ENCODE measurements at places on chromosomes 1 and 21.

DNA sequence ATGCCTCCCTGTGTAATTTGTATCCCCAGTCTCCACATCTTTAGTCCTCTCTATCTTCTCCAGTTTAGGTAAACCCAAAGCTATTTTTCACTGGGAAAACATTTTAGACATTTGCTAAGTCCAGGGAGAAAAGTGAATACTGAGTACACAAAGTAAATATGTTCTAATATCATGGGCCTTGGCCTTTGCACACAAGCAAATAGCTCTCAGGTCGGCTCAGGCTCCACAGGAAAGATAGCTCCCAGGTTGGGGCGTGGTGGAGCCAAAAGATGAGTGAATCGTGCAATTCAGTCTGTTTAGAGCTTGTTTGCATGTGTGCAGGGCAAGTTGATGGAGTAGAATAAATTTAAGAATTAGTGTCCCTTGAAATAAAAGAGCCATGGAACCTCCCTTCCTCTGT, 7.9 kb downstream of the RGSL1 start:
- no peak for DNase-seq

GRCh38 chr21:35346697-35347096, 297.6 kb upstream of the RUNX1 start:
- no peak for DNase-seq

- DNase-seq: peak; percentile 73
These were observed 48.7 kb downstream of the TESK2 start for GRCh38 chr1:45442272-45442671.

DNA sequence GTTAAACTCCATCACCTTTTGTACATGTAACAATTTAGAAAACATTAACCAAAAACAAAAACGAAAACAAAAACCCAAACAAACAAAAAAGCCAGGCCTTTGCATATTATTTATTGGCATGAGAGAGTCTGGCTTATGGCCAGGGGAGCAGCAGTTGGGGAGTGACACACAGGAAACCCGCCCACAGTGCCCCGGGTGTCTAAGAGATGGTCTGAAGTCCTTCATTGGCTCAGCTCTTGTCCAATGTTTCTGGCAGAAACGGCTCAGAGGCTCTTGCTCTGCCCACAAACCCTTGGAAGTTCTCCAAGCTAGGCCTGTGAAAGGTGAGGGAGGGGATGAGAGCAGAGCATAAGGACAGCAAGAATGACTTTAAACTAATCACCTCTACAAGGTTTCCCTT, 131.5 kb downstream of the CNIH3 start:
- peak; percentile 40 for DNase-seq

DNA sequence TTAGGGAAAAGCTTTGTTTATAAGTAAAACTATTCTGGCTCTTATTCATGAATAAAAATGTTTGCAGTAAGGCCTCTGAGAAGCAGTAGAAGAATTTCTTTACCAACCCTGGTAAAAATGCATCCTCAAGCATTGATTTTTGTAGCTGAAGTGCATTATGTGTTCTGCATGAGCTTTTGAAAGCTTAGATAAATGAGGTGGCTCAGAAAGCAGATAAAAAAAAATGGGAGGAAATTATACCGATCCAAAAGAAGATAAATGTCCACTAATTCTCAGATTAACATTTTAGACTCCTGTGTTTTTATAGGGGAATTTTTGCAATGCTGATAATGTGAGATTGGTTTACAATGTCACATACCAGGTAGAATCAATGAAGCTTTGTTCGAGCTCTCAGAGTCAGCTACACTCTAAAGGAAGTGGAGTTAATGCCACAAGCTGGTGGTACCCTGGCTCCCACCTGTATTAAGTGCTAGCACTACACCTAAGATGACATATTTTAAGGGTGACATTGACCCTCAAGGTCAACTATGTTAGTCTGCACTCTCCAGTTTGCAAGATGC, 85.5 kb upstream of the SELENON start:
- DNase-seq: no peak

DNA sequence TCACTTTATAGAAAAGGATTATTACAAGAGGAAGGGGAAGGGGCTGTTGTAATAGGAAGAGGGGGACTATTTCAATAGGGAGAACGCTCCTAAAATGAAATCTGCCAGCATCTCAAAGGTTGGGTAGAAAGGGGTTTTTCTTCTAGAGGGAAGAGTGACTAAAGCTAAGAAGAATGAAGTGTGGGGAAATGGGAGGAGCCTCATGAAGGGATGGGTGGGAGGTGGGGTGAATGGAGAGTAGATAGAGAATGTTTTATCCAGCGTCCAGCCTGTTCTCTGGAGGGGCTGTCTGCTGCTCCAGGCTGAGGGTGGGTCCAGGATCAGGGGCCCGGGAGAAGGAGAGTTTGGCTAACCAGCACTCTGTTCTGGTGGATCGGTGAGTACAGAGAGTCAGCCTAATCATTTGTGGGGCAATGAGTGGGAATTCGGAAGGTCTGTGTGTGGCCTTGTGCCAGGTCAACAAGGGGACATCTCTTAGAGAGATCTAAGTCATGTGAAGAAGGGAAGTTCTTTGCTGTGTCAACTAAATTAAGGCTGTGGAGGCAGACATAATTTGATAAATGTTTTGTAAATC, 25.2 kb downstream of the VN1R5 start:
- no peak for DNase-seq

DNA sequence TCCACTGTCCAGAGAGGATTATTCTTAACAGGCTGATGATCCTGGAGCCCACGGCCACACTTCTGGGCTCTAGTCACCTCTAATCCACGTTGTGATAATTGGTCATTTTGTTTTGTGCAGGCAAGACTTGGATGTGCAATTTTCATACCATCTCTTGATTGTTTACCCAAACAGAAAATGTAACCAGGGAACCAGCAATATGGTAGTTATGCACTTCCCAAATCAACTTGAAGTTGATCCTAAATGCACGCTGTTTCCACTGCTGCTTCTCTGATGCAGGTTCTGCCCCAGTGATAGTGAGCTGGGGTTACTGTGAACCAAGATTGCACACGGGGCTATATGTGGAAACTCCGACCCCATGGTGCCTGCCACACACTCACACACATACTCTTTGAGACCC, 14.7 kb upstream of the KCNJ15 start:
- DNase-seq: peak; percentile 16

DNA sequence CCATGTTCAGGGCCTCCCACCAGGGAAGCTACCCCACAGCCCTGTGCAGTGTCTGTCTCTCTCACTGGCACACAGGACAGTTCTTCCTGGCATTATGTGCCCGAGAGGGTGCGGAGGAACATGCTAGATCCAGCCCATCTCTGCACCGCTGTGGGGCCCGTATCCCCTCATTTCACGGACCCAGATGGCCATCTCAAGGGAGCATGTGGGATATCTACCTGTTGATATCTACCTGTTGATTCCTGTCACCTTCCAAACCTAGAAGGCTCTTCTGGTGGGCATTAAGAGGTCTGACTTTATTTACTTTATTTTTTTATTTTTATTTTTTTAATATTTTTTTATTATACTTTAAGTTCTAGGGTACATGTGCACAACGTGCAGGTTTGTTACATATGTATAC, 11.7 kb downstream of the PIK3CD start:
- no peak for DNase-seq

Measured in fibroblast of skin of scalp (primary cell).